ENCODE measurements at places on chromosomes 1 and 21.

- DNase-seq = no peak
Measured at GRCh38 chr21:34910396-34910795, 138.7 kb downstream of the RUNX1 start.

DNA sequence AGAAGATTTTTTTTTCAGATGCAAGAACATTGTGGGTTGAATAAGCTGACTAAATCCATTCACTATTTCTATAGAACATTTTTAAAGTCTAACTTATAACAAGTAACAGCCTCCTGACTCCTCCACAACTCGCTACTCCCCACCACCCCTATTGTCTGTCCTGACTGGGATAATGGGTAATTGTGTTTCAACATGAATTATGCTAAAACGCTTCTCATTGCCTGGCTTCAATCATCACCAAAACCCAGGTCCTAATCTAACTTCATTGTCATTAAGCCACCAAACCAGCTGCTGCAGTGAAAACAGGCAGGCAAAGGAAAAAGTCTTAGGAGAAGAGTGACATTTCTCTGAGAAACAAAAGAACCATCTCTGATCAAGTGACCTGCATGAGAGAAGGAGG is 30.0 kb downstream of the TNR start:
- no peak for DNase-seq

- no peak for DNase-seq
Measured at GRCh38 chr1:93845538-93846205, 33.3 kb downstream of the DNTTIP2 start.

DNA sequence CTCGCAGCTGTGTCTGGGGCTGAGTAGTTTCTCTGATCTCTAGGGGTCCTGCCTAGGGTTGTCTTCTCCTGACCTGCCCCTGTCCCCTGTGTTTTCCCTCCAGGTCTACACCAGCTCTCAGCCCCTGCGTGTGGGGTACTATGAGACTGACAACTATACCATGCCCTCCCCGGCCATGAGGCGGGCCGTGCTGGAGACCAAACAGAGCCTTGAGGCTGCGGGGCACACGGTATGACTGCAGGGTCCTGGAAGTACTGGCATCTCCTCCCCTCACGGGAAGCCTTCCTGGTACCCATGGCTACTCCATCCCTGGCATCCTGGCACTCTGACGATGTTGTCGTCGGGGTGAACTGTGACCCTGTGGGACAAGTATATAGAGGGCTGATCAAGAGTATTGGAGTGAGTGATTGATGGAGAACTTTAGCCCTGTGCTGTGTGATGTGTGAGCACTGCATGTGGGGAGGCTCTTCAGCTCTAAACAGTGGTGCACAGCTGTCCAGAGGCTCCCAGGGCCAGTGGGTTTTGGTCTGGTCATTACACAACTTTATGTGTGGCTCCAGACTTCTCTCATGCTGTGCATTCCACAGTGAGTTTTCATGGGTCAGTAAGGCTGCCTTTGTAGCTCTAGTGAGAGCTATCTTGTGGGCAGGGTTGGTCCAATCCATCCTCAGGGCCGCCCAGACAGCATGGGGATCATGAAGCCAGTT is 14.4 kb downstream of the FAAH start:
- DNase-seq = no peak

DNA sequence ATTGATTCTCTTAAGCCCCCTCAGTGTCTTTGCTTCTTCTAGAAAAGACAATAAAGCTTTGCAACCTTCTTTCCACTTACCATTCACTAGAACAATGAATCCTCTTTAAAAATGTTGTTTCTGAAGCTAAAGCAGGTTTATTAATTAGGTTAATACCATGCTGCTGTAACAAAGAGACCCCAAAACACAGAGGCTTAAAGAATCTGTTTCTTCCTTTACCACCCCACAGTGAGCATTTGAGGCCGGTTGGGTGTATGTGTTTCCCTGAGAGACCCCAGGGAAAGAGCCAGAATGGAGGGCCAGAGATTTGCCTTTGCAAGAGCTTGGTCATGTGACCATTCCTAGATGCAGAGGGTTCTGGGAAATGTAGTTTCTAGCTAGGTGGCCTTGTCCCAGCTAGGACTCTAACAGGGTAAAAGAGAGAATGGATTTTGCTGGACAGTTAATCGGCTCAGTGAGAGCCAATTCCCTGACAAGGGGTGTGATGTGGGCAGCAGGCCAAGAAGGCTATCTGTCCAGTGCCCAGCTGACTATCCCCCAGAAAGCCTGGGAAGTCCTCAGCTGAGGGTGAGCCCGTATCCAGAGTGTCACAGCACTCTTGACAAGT is 191.8 kb upstream of the TMEM51 start:
- no peak for DNase-seq

DNA sequence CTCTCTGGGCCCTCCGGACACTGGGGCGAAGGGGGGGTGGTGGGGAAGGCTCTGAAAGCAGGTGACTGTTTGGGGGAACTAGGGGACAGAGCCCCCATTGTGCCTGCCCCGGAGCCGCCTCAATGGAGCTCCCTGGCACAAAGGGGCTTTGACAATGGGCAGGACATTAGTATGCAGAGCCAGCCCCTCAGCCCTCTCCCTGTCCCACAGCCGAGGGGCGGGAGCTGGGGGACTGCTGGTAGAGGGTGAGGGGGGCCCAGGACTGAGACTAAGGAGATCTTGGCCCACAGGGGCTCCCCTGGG is 7.8 kb downstream of the KCNJ10 start:
- no peak for DNase-seq

DNA sequence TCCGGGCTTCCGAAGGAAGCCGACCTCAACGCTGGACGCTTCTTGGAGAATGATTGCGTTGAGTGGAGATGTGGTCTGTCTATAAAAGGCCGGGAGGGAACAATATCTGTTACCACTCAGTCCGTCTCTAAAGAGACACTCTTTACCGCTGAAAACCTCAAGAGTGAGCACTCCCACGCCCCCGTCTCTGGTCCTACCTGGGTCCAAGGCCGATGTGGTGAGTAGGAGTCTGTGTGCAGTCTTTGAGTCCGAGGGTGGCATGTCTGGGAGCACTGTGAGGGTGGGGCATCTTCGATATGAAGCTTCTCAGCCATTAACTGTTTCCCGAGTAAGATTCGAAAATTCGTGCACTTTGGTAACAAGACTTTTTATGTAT is 576 bp downstream of the ZFP69 start:
- DNase-seq = no peak

- no peak for DNase-seq
Measured at GRCh38 chr1:240538776-240539430, 73.1 kb downstream of the GREM2 start.

DNA sequence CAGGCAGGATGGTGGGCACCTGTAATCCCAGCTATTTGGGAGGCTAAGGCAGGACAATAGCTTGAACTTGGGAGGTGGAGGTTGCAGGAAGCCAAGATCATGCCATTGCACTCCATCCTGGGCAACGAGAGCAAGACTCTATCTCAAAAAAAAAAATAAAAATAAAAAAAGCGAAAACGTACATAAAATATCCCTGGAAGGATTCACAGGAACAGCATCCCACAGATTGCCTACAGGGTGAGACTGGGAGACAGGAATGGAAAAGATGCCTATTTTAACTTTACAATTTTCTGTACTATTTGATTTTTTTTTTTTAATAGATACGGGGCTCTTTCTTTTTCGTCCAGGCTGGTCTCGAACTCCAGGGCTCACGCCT is 604 bp upstream of the NBPF3 start:
- DNase-seq = no peak

DNA sequence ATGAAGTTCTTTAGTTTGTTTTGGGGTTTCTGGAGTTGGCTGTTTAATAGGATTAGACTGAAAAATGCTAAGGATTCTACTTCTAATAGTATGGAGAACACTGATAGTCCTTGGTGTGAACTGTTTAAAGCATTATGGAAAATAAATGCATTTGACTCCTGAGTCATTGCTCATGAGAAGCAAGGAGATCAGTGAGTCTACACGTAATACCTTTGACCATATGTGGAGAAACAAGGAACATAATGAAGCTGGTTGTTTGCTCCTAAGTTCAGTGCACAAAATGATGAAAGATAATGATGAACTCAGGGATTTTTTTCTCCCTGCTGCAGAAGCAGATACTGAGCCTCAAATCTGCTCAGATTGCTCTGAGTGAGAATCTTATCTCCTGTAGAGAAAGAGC is 158.9 kb upstream of the COL11A1 start:
- DNase-seq = no peak

DNA sequence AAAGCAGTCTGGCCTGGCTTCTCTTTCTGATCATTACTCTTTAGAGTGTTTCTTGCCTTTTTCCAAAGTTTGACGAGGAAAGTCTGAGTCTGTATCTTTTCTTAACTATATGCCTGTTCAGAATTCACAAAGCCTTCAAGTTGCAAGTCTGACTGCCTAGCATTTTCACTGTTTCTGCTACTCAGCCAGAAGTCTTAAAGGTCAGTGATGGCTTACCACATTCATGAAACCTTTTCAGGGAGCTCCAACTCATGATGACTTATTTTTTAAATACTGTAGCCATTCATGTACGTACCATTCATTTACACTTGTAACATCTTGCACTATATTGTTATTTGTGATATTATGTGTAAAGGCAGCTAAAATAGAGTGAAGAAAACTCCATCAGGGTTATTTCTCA is 58.2 kb downstream of the TNFSF4 start:
- no peak for DNase-seq

DNA sequence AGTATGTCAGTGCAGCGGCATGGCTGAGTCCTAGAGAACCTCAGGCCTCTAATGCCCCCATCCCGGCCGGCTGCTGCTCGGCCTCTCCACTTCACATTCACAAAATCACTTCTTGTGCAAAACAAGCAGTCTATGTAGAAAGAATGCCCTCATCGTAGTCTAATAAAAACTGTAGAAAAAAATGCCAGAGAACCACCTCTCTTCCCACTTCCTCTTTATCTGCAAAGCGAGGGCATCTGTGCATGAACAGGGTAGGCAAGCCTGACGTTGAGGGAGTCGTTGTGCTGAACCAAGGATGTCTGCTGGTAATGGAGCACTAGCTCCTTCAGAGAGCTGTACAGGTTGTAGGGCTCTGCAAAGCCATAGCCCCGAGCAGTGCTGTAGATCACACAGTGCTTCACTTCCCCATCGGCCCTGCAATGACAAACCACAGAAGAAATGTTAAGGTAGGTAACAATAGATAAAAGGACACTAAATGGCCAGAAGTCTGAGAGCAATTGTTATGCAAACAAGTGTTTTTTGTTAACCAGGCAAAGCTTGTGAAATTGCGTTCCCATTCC is 88.9 kb downstream of the PIK3R3 start:
- no peak for DNase-seq

- no peak for DNase-seq
Measured at GRCh38 chr1:233005156-233005555, 54.7 kb downstream of the NTPCR start.

- no peak for DNase-seq
Measured at GRCh38 chr1:43225168-43225567, 44.6 kb upstream of the TMEM125 start.

DNA sequence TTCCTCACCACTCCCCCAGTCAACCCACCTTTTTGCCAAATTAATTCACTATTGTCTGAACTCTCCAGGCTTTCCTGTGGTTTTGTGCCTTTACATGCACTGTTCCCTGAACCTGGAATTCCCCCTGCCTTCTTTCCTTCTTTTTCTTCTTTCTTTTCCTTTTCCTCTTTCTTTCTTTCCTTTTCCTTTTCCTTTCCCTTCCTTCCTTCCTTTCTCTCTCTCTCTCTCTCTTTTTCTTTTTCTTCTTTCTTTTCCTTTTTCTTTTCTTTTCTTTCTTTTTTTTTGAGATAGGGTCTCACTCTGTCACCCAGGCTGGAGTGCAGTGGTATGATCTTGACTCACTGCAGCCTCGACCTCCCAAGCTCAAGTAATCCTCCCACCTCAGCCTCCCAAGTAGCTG is 56.6 kb upstream of the CDC42BPA start:
- no peak for DNase-seq

DNA sequence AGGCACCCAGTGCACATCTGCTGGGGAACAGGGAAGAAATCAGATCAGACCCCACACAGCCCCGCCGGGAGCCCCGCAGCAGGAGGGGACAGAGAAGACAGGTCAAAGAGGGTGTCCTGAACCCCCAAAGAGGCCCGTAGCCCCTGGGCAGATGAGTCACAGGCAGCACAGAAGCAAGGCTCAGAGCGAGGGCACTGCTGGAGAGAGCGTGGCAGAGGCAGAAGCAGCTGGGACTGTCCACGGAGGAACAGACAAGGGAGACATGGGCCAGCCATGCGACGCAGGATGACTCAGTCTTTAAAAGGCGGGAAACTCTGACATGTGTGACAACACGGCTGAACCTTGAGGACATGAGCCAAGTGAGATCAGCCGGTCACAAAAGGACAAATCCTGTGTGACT is 14.5 kb upstream of the PRDM16 start:
- no peak for DNase-seq

- DNase-seq = no peak
Measured at GRCh38 chr1:6282577-6283270, 21.8 kb upstream of the GPR153 start.

- DNase-seq = no peak
Measured at GRCh38 chr1:161068306-161069234, 1.1 kb downstream of the ARHGAP30 start.

- no peak for DNase-seq
Measured at GRCh38 chr1:242211254-242212022, 212.5 kb upstream of the MAP1LC3C start.

DNA sequence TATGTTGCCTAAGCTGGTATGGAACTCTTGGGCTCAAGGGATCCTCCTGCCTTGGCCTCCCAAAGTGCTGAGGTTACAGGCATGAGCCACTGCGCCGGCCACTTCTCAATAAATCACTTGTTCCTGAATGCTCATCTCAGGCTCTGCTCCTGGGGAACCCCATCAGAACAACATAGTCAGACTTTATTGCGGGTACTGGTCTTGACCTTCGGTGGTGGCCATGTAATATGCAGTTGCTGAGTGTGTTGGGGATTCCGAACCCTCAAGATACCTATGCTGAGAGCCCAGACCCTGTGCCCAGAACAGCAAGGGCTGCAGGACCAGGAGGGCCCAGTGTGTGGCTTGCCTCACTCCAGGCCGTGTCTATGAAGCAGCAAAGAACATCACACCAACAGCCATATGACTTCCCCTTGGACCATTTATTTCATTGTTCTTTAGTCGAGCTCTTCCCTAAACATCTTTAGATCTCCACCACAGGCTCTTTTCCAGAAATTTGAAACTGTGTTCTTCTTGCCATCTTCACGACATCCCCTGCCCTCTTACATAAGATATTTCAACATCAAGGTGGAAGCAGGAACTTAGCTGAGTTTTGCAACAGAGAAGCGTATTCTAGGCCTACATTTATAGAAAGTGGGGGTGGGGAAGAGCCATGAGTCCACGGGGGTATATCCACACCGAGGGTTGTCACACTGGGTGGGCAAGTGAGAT is 12.7 kb upstream of the SDHB start:
- DNase-seq = no peak

GRCh38 chr1:34101151-34101550 is 63.9 kb downstream of the CSMD2 start:
- DNase-seq = no peak

GRCh38 chr1:43303471-43304313 is 2.9 kb downstream of the TIE1 start:
- no peak for DNase-seq

GRCh38 chr1:39063191-39063590 is 37.0 kb downstream of the NDUFS5 start:
- no peak for DNase-seq

Measured in PC-9 (cell line).